ENCODE measurements at places on chromosomes 12 and 14.

DNA sequence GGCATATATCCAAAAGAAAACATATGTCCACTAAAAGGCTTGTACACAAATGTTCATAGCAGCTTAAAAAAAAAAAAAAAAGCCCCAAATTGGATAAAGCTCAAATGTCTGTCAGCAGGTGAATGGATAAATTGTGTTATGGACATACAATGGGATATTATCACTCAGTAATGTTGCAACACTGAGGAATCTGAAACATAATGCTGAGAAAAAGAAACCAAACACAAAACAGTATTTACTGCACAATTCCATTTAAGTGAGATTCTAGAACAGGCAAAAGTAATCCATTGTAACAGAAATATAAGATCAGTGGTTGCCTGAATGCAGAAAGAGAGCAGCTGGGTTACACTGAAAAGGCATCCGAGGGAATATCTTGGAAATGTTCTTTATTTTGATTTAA lies 117.9 kb downstream of the SLC15A5 start:
- no peak for DNase-seq

- no peak for DNase-seq
These were observed 71.2 kb downstream of the GALNT4 start for GRCh38 chr12:89453121-89453978.

- no peak for DNase-seq
These were observed 71.6 kb downstream of the ASCL4 start for GRCh38 chr12:107845980-107846659.

GRCh38 chr14:86938320-86938719 lies 1054.7 kb downstream of the GALC start:
- no peak for DNase-seq

Measured in erythroblast (primary cell).